Activated CD8-positive, alpha-beta memory T cell treated with anti-CD3 and anti-CD28 coated beads for 48 hours (primary cell): ENCODE measurements at places on chromosomes 1 and 21.

DNA sequence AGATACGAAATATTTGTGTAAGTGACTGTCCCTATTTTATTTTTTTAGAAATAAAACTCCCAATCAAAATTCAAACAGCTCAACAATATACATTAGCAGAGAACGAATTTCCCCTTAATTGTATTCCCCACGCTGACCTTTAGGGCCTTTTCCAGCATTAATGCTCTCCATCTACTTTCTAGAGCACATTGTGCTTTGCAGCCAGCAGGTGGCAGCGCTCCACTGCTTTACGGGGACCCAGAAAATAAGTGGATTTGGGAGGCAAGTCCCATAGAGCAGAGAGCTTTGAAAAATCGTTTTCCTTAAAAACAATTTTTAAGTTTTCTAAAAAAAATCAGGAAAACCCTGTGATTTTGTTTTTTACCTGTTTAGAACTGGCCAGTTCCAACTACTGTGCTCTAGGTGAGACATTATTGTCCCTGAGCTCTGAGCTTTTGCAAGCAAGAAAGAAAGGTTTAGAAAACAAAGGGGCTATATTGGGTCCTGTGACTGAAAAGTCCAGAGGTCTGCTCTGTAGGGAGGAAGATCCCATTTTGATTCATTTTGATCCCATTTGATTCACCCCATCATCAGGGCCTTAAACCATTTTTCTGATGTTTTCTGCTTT lies 144.4 kb upstream of the ZNF644 start:
- DNase-seq, result no peak

GRCh38 chr1:227546598-227547309 lies 16.6 kb upstream of the ZNF678 start:
- DNase-seq, result no peak

GRCh38 chr21:35510294-35510693 lies 461.2 kb upstream of the RUNX1 start:
- DNase-seq, result no peak

DNA sequence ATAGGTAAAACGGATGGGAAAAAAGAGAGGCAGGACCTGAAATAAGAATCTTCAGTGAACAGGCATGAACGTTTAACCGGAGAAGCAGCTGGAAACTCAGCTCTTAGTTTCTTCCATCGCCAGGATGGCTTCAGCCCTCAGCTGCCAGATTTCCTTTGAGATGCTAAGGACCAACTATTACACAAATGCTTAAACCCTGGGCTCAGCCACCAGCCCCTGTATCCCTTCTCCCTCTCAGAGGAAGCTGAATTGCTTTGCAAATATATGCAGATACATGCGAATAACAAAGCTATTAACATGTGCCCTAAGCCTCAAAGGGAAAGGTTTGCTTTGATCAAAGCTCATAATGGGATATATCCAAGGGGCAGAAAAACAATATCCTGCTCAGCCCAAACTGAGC lies 515.1 kb downstream of the OMA1 start:
- DNase-seq, result no peak

DNA sequence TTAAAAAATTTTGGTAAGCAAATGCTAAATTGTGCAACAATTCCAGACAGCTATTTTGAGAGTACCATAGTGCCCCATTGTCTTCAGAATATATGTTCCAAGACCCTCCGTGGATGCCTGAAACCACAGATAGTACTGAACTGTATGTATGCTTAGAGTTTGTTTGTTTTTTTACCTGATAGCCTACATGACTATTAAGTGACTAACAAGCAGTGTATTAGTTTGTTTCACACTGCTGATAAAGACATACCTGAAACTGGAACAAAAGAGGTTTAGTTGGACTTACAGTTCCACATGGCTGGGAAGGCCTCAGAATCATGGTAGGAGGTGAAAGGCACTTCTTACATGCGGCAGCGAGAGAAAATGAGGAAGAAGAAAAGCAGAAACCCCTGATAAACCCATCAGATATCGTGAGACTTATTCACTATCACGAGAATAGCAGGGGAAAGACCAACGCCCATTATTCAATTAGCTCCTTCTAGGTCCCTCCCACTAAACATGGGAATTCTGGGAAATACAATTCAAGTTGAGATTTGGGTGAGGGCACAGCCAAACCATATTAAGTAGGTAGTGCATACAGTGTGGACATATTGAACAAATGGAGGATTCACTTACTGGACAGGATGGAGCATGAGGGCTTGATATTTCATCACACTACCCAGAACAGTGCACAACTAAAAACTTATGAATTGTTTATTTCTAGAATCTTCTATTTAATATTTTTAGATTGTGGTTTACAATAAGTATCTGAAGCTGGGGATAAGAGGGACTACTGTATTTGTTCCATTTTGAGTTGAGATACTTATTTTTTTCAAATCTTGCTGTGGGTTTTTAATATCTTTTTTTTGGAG lies 78.5 kb downstream of the LHX9 start:
- no peak for DNase-seq

DNA sequence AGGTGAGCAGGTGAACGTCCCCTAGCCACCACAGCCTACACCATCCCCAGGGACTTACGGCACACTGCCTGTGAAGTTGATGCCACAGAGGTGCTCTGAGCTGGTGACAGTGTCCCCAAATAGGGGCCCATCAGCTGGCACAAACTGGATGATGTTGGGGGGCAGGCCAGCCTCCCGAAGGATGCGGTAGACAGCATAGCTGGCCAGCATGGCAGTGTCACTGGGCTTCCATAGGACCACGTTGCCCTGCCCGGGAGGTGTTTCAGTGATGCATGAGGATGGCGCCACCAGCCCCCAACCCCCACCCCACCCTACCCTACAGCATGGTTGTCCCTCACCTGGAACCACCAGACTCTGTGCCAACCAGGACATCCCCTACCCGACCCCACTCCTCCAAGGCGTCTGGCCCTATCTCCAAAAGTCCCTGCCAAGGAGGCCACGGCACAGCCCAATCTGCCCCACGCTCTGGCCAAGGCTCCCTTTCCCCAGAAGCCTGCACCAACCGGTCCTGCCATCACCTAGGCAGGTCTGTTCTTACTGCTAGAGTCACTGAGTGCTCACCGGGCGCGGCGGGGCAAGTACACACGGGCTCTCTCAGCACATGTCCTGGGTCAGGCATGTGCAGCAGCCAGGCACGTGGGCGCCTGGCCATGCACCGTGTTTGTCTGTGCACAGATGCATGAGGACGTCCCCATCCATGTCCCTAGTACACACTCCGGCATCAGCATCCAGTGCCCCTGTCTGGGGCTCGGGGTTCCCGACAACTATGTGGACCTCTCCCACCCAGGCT lies 20.5 kb downstream of the ALDH4A1 start:
- DNase-seq, result no peak
